Fibroblast of skin of left biceps (primary cell): ENCODE measurements at places on chromosomes 12 and 14.

GRCh38 chr12:460261-461230 lies 807 bp downstream of the B4GALNT3 start:
- DNase-seq: no peak

DNA sequence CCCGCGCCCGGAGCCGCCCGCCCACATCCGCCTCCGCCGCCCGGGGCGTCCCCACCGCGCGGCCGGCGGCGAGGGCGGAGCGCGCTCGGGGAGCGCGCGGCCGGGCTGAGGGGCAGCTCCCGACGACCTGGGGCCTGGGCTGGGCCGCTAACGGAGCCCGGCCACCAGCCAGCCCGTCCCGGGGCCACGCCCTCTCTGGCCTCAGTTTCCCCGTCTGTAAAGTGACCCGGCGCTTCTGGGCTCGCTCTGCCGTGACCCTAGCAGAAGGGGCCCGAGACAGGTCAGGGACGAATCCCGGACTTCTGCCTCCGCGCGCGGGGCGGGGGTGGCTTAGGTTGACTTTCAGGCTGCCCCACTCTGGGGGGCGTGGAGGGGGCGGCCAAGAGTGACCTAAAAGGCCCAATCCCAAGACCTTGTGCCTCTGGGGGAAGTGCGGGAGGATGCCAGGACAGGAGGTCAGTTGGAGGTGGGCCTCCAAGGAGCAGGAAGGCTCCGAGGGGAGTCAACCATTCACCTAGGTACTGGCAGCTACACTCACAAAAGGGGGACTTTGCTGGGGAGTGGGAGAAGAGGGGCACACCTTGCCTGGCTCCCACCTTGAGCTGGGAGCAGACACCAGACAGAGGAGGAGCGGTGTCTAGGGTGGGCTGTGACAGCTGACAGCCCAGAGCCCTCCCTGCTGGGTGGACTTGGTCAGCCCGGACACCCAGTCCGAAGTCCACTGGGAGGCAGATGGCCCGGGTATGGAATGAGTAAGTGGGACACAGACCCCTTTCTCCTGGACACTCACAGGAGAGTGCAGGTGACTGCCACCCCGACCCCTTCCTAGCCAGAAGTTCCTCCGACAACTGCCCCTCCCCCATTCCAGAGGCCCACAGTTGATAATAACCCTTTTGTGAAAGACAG lies 486 bp upstream of the AKT1 start:
- no peak for DNase-seq

DNA sequence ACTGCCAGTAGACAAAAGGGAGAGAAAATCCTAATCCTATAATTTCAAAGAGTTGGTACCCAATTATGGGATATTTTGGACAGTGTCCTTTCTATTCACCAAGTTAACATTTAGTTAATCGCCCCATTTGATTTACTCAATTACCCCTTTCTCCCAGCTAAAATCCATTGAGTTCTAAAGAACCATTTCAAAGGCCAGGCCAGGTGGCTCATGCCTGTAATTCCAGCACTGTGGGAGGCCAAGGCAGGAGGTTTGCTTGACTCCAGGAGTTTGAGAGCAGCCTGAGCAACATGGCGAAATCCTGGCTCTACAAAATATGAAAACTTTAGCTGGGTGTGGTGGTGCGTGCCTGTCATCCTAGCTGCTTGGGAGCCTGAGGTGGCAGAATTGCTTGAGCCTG lies 5.5 kb upstream of the GPR19 start:
- no peak for DNase-seq

DNA sequence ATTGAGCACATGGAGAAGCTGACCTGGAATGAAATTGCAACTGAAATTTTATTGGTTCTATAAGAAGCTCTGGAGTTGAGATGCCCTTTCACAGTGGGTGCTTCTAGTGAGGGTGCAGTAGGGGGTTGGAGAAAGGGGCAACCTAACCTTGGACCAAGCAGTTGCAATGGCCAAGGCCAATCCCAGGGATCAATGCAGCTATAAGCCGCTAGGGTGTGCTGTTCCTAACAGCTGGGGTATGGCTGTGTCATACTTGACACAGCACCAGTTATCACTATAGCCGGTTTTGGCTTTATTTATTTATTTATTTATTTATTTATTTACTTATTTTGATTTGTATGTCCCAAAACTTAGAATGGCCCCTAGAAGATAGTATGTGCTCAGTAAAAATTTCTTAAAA lies 505.9 kb downstream of the FLRT2 start:
- DNase-seq: no peak

- no peak for DNase-seq
These were observed 390.3 kb downstream of the ZFP36L1 start for GRCh38 chr14:68402525-68403101.

GRCh38 chr12:111178181-111179081 lies 190.5 kb downstream of the PHETA1 start:
- no peak for DNase-seq

DNA sequence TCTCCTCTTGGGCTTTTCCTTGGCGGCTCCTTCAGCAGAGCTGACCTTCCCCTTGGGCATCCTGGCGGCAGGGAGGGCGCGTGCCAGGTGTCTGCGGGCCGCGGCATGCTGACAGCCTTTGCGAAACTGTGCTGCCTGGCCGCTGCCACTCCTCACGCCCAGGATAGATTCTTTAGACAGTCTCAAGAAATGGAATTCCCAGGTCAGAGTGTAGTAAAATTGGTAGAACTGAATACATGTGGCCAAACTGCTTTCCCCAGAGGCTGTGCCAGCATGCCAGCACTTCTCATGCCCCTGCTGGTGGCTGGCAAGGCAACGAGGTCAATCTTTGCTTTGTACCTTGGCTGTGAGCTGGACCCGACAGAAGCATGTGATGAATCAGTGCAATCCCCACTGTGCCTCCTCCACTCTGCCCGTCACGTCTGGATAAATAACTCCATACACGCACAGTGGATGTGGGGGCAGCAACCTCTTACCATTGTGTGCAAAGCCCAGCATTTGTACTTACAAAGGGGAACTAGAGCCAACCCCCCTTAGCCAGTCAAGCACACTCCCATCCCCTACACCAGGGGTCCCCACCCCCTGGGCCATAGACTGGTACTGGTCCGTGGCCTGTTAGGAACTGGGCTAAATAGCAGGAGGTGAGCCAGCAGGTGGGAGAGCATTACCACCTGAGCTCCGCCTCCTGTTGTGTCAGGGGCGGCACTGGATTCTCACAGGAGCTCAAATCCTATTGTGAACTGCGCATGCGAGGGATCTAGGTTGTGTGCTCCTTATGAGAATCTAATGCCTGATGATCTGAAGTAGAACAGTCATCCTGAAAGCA lies 90.9 kb downstream of the ACTN1 start:
- no peak for DNase-seq

DNA sequence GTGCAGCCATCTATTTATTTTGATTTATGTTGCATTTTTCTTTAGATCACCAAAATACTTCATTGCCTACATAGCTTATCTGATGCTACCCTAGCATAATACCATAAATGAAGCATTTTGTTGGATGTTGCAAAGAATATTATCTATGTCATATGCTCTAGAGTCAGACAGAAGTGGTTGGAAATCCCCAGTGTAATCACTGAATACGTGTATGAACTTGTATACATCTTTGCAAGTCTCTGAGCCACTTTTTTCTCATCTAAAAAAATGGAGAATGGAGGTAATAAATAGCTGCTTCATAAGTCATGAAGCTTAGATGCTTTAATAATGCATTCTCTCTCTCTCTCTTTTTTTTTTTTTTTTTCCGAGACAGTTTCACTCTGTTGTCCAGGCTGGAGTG lies 18.5 kb downstream of the EVL start:
- no peak for DNase-seq
